EH (cell line): ENCODE measurements at places on chromosomes 2 and 18.

DNA sequence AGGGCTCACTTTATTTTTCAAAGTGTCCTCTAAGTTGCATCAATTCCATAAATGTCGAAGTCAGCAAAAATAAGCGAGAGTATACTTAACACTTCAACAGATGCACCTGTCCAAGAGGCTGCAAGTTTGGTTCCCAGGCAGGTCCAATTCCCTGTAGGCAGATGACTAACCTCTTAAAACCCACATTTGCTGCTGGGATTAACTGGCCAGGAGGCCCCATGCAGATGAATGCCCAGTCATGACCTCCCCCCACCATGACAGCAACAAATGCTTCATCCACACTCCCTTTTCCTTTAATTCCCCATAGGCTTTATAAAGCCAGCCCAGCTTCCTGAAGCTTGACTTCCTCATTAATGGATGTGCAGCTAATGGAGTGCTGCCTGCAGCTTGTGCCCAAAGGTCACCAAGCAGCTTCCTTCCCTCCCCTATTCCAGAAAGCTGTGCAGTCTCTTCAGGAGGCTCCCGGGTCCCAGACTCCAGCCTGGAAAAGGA is 35.7 kb downstream of the REEP1 start:
- no peak for DNase-seq

DNA sequence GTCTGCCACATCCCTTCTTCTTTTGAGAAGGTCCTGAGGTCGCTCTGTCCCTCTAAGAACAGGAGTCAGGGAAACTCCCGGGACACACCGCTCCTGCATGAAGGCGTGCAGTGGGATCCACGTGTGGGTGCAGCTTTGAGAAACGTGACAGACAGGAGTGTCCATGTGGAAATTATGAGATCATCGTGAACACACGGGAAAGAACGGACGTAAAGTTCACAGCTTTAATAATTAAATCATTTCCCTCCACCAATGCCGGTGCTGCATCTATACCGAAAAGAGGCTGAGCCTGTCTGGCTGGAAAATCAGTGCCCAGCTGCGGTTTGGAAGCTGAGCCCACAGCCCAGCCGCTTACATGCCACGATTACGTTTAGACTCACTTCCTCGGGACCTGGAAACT is 372.4 kb upstream of the SALL3 start:
- DNase-seq = no peak

- no peak for DNase-seq
Observed at GRCh38 chr2:105460048-105460732, 61.3 kb upstream of the FHL2 start.

- DNase-seq = peak; percentile 52
Observed at GRCh38 chr2:191246820-191247380, 1.7 kb downstream of the MYO1B start.

DNA sequence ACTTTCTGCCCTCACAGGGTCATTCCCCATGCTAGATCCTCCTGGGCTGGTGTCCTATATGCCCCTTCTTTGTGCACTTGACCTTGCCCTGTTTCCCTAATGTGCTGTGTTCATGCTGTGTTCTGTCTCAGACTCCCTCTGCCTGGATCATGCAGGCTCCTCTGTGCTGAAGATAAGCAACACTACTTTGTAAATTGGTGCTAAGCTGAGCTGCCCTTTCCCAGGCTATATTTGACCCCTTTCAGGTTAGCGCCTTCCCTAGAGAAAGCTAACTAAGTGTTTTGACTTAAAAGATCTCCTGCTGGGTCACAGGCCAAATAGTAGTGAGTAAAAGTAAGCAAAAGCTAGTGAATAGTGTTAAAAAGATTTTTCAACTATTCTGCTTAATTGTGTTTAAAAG is 257.2 kb upstream of the RGPD4 start:
- no peak for DNase-seq

DNA sequence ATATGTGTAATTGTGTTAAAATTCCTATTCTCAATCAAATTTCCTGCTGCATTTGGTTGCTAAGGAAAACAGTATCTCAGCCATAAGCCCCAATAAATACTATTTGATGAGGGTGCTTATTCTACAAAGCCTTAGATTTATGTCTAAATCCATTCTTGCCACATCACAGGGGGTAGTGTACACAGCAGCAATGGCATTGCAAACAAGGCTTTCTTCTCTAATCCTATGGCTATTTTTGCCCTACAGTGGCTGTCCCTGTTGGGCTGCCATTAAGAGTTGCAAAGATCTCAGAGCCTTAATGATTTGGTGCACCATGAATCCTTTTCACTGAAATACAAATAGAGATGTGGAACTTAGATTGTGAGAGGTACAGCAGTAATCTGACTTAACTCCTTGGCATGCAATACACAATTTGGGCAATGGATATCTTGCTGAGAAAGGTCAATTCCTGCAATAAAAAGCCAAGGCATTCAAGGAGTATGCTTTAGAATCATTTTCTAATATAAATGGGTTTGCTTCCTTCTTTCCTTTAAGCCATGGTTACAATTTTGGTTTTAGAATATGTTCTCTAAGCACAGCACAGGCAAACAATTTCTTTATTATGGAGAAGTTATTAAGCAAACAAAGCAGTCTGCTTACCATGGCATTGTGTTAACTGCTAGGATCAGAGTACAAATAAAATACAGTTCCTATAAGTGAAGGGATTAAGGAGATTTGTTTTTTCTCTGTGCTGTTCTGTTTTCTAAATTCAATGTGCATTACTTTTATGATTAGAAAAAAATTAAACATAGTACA is 69.8 kb upstream of the CD302 start:
- DNase-seq = no peak

- no peak for DNase-seq
Observed at GRCh38 chr2:88615822-88616221, 11.4 kb downstream of the EIF2AK3 start.

- peak; percentile 58 for DNase-seq
Observed at GRCh38 chr2:12809526-12809925, 92.8 kb downstream of the TRIB2 start.

DNA sequence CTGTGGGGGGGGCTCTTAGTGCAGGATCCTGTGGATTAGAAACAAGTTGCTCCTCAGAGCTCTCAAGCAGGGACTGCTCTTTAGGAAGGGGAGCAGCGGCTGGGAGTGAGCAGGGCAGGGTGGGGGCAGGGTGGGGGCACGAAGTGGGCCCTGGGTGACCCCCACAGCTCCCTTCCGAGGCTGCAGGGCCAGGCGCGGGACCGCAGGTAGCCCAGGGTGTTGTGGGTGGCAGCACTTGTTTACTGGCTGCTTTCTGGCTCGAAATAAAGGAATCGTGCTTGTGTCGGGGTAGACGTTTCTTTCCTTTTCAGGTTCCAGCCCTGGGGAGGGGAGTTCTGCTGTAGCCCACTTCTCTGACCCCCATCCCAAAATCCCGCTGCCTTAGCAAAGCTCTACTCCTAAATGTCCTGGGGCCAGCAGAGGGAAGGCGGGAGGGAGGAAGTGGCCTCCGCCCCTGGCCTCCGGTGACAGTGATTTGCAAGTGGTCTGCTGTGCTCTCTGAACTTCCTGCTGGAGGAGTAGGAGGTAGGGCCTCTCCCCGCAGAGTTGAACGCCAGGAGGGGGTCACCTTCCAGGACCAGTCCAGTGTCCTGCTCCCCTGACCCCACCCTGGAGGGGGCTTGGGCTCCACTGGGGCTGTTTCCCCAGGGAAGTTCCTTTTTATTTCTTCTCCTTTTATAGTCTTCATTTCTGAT is 8.3 kb downstream of the NEU4 start:
- no peak for DNase-seq

DNA sequence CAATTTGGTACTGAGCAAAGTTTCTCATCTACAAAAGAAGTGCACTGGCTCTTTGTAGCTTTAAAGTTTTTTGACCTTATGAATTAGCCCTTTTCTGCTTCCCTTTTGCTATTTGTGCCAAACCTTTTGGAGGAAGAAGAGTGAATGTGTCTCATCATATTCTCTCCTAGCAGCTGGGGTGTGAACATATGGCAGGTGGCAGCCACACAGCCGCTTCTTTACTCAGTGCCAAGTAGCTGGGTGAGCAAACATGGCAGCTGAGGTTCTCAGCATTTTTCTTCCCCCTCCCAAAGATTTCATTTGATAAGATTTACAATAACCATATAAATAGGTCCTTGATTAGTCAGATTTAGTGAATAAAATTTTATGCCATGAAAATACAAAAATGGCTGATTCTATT is 46.7 kb upstream of the STK17B start:
- DNase-seq = no peak

- DNase-seq = peak; percentile 81
Observed at GRCh38 chr2:11553661-11554398, 20.0 kb downstream of the GREB1 start.

DNA sequence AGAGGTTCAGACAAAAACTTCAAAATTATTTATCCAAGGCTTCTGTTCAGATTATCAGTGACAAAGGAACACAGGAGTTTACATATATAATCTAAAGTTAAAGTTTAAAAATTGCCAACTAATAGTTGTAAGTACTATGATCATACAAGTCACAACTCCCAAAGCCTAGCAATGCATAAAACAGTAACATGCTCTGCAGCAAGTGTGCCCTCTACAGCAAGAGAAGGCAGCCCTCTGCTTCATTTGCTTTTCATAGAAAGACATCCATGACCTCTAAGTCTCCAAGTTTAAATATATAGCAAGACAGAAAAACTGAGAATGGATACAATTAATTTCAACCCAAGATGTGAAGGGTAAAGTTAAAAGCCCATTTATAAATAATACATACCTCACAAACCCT is 13.3 kb downstream of the RAB1A start:
- DNase-seq = no peak
